ENCODE measurements at places on chromosomes 7 and 10.

- DNase-seq, result no peak
These were observed 42.7 kb downstream of the LAMB1 start for GRCh38 chr7:107960272-107960671.

DNA sequence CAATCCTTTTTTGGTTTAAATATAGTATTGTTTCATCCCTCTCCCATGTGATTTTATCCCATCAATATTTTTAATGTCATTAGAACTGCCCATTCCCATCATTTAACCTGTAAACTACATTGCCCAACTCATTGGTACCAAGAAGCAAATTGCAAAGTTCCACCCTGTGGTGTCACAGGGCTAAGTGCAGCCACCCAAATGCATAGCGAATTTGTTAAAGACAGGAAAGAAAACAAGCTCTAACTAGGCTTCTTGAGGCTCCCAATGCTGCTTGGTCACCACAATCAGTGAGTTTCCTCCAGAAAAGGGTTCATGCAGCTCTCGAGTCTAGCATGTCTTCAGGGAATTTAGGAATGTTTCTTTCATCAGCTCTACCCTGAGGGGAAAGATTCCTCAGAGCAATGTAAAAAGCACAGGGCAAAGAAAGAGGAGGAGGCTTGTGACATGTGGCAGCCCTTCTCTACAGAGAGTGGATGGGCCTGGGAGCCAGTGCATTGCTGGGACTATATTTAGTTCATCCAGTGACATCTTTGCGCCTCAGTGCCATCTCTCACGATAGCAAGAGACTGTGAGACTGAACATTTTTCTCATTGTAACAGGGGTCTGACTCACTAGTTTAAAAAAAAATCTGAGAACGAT, 58.1 kb downstream of the CAV1 start:
- DNase-seq, result no peak

- DNase-seq, result peak; percentile 52
These were observed 754.6 kb downstream of the AUTS2 start for GRCh38 chr7:70352906-70353305.

DNA sequence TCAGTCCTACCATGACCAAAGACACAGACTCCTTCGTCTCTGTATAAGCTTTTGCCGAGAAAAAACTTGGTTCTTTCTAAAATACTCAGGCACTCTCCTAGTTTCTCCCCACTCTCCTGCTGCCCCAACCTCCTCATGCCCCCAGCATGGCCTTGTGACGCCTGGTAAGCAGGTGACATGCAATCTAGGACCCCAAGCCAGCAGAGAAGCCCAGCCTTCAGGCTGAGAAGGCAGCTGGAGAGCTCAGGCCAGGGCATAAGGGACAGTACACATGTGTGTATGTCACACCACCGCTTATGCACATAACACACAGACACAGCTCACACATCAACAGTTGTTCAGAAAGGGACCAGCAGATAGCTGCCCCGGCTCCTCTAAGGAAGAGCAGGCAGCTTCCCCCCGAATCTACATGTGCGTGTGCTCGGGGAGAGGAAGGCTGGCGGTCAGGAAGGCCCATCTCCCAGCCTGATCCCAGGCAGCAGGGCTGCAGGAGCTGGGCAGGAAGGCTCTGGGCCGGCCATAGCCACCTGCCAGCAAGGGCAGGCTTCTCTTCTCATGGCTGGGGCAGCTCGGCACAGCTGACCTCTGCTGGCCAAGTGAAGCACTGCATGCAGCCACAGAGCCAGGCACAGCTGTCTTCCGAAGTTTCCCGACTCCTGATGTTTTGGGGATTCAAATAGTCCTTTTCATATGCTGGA, 8.5 kb downstream of the DDX56 start:
- DNase-seq, result peak; percentile 75

DNA sequence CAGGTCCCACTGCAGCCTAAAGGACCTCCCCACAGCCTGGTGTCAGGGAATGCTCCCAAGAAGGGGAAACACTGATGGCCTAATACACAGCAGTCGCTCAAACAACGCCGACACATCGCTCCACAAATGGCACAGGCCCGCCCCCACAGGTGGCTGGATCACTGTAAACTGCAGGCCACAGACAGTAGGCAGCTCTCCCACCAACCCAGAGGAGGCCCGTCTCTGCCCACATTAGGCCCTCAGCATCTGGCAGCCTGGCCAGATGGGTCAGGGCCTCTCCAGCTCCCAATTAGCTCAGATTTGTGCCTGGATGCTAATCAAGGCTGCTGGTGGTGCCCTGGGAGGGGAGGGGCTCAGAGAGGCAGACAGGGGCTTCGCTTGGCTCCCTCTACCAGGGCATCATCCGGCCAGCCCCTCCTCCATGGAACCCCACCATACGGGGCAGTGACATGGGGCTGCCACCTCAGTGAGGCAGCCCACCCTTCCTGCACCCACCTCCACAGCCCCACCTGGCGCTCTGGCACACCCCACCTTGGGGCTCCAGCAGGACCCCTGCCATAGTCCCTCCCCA, 42.7 kb downstream of the CAMK2B start:
- DNase-seq, result peak; percentile 75

DNA sequence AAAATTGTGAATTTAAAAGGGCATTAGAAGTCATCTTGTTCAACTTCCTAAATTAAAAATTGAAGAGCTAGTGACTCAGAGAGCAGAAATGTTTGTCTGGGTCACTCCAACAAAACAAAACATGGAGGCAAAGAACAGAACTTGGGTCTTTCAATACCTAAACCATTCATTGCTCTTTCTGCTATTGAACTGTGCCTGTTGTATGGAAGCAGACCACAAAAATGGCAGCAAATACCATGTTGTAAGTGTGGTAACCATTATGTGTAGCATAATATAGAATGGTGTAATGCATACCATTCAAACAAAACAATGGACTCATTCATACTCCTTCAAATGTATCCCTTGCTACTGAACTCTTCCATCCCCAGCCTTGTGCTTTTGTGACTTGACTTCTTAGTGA, 360.2 kb upstream of the NRG3 start:
- DNase-seq, result no peak

DNA sequence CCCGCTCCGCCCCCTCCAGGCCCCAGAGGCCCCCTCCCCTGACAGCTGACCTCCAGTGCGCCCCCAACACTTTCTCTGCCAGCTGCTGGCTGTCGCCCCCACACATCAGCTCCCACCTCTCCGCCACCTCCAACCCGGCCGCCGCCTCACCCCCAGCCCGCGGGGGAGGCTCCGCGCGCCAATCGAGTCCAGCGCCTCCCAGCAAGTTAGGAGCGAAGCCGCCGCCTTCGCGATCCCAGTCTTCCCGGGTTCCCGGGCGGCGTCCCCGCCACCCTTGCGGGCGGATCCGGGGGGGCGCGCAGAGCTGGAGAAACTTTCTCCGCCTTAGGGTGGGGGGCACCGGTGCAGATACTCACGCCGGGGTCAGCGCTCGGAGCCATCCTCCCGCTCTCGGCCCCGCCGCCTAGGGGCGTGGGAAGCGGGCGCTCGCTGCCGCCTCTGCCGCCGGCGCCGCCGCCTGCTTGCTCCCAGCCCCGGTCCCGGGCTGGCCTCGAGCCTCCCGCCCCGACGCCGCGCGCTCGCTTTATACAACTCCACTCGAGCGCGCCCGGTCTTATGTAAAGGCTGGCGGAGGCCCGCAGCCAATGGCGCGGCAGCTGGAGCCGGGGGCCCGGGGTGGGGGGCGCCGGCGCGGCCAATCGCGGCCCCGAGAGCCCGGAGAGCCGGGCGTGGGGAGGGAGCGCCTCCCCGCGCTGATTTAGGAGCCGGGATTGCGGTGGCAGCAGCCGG, at the start of gene CRTAC1:
CRTAC1 (minus strand) TSS at position 529 of the 729 bp plus-strand sequence; CDS start at position 380, 149 bp downstream.
- peak; percentile 95 for DNase-seq

DNA sequence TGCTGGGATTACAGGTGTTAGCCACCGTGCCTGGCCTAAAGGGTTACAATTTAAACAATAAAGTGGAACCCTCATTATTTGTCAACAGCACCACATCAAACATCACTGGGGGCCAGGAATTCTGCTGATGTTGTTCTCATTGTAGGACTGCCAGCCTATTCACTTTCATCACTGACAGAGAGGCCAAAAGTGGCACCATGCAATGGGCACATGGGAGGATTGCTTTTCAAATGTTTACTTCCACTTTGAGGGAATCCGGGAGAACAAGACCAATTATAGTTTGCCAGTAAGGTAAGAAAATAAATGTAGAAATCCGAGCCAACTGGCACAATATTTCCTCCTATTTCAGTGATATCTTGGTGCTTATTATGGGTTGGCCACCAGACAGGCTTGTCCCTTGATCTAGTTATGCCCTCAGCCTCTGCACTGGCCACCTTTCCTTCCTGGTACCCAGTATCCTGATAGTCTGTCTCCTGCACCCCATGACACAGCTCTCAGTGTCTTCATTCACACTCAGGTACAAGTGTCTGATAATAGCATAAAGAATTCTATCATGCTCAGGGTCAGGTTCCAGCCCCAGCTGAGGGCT, 82.6 kb downstream of the ANLN start:
- no peak for DNase-seq

DNA sequence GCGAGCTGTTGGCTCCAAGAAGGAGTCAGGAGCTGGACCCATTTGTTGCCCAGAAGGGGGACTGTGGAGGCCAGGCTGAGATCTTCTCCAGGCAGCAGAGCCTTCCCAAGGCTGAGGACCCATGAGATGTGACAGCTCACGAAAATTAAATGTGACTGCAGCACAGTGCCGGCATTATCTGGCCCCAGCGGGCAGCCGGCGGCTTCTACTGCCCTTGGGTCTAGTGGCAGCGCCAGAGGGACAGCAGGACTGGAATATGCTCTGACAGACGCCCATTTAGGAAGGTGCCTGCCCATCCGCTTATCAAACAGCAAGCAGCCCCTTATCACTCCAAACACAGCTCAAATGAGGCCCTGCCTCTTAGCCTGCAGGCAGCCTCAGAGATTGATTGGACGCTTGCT, 122.9 kb upstream of the LYZL2 start:
- no peak for DNase-seq

DNA sequence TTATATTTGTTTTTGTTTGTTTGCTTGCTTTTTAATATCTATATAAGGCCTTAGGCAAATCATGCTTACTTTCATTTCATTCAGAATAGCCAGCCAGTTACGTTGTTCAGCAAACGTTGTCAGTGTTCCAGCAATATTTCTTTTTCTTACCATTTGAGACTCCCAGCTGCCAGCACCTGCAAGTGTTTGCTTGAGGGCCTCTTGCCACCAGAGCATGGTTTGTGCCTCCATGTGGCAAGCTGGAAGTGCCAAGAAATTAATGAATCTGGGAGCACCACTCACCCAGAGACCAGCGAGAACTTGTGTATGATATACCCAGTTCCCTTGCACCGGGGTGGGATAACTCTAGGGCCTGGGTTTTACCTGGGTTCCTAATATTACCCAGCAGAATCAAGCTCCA, 177.1 kb upstream of the CSTF2T start:
- no peak for DNase-seq

DNA sequence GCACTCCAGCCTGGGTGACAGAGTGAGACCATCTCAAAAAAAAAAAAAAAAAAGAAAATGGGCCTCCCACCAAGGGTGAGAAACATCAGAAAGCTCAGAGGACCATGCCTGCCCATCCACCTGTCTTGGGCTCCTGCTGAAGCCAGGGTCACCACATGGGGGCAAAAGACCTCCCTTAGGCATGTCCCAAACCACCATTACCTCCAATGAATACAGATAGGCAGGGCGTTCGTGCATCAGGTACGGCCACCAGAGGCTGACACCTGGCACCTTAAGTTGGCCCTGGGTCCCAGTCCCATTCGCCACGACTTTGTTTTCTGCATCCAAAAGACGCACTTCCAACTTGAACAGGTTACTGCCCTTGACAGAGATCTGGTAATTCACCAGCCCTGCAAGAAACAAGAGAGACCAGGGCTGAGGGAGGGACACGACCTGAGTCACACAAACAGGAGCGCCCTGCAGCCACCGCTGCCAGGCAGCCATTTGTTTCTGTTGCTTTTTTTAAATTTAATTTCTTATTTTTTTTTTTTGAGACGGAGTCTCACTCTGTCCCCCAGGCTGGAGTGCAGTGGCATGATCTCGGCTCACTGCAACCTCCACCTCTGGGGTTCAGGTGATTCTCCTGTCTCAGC, 6.1 kb downstream of the GUSB start:
- DNase-seq, result no peak

GRCh38 chr10:102644066-102644645, at the start of gene TRIM8:
Gene TRIM8 (plus strand): TSS chr10:102644479. CDS start chr10:102644618, 139 bp downstream.
- DNase-seq, result peak; percentile 64

Data from NCI-H82 (cell line).